Bronchial epithelial cell (primary cell): ENCODE measurements at places on chromosomes 13 and 19. TPM values are rescaled to one million over a fixed set of nuclear protein-coding genes. Genes with fewer than 3 reads are reported as not detected.

Gene NALCN
- 0.26 and 0.38 TPM in 2 replicates for total RNA-seq

Gene ZGLP1
- 0.26 and 0.53 TPM in 2 replicates for total RNA-seq

Gene NXNL1
- total RNA-seq = not detected in 2 replicates

Gene KLK4
- total RNA-seq = not detected in 2 replicates

Gene HAUS5
- 3.9 and 4.2 TPM in 2 replicates for total RNA-seq

Gene CERS1
- total RNA-seq = 0.13 and 0.26 TPM in 2 replicates

Gene IRGQ
- total RNA-seq = 15.9 and 19.5 TPM in 2 replicates

Gene ACP7
- total RNA-seq = 0.53 and 0.77 TPM in 2 replicates

Gene DAND5
- total RNA-seq = not detected in 2 replicates

Gene U2AF2
- total RNA-seq = 121 and 140 TPM in 2 replicates

Gene MAP3K10
- 5.0 and 7.9 TPM in 2 replicates for total RNA-seq

Gene C19orf44
- 0.77 and 1.1 TPM in 2 replicates for total RNA-seq

- DNase-seq = no peak
Observed at GRCh38 chr13:90999401-90999800, 348.1 kb upstream of the MIR17HG start.

DNA sequence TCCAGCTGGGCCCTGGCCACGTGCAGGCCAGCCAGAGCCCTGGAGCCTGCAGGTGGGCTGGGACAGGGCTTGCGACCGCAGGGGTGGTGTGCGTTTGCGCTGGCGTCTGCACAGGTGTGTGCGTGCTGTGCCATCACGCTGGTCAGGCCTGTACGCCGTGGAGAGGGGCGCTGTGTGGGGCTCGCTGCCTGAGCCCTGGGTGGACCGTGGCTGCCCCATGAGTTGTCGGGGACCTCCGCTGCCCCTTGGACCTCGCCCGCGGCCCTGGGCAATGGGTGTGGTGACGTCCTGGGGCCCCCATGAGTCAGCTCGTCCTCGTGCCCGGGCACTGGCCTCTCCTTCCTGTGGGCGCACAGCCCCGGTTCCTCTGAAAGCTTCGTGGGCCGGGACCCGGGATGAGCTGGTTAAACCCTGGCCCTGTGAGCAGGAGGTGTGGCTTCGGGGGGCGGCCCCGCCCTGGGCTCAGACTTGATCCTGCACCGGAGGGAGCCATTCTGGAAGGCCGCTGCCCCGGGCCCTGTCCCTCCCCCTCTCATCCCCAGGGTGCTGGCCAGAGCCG is 6.8 kb downstream of the CSNK1G2 start:
- no peak for DNase-seq

DNA sequence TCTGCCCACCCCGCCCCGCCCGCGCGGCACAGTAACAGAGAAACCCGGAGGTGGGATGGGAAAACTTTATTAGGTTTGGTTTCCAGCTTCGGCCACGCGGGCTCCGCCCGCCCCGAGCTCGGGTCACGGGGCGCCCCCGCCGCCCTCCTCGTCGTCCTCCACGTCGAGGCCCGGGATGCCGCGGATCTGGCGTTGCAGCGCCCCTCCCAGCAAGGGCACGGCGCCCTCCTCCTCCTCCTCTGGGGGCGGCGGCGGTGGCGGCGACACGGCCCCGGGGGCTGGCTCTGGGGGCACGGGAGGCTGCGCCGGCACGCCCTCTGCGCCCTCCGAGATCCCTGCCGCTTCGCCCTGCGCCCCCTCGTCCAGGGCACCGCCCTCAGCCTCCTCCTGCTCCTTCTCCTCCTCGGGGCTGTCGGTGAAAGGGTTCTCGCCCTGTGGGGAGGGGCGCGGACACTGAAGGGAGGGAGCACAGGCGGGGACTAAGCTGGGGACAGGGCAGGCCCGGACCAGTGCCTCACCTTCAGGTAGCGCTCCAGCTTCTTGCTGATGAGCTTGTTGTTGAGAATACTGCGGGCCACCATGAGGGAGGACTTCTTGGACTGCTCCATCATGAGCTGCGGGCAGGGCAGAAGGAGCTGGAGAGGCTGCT is 536 bp upstream of the AKAP8 start:
- DNase-seq = peak; percentile 57

GRCh38 chr19:5953680-5954213 is 24.2 kb downstream of the RANBP3 start:
- DNase-seq = no peak

- no peak for DNase-seq
Observed at GRCh38 chr13:29292045-29292444, 303.4 kb downstream of the SLC7A1 start.

DNA sequence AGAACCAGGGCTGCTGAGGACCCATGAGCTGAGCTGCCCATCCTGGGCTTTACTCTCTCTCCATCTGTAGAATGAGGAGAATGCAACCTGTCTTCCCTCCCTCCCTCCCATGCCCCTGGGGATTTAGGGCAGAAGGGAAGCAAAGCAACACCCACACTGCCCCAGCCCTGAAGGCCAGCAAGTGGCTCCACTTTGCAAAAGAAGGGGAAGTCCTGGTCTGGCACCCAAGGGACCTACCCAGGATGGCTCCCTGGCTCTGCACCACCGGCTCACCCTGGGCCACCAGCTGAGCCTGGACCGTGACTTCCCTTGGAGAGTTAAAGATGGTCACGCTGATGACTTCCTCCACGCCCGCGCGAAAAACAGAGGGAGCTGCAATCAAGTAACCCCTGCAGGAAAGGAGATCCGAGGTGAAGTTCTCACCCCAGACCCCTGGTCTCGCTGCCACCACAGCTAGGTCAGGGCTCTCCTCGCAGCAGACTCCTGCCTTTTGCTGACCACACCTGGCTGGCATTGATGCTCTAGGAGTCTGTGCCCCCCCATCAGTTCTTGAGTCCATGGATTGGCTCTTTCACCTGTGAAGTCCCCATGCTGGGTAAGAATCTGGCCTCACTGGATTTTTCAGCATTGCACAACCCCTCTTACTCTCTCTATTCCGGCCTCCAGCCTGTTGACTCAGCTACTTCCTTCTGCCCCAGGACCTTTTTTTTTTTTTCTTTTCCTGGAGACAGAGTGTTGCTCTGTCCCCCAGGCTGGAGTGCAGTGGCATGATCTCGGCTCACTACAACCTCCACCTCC is 4.6 kb downstream of the CPAMD8 start:
- peak; percentile 90 for DNase-seq

DNA sequence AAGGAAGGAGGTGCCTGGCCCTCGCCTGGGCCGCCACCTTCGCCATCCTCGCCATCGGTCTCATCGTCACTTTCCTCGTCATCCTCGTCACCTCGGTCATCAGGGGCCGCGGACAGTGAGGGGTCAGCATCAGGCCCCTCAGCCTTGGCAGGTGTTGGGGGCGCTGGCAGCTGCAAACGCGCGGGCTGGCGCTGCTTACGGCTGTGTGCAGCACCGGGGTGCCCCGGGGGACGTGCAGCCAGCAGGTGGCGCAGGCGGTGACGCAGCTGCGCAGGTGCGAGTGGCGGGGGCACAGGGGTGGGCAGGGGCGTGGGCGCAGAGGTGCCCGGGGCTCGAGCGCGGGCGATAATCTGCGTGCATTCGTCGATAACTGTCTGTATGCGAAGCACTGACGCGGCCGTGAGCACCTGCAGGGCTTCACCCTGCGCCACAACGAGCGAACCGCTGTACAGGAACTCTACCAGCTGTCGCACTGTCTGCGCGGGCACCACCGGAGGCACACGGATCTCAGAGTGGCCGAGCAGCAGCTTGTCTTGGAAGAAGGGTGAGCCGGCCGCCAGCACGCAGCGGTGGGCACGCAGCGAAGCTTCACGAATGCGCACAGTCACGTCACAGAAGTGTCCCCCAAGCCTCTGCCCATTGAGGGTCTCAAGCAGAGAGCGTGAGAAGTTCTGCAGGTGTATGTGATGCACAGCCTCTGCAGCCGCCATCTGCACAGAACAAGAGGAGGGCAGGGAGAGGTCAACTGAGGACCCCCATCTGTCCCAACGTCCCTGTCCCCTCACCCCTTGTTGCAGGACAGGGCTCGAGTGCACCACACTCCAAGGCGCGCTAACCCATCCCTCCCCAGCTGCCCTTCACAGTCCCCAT is 2.4 kb downstream of the ZBTB45 start:
- DNase-seq = no peak

GRCh38 chr19:31074199-31075125 is 274.8 kb downstream of the TSHZ3 start:
- no peak for DNase-seq

DNA sequence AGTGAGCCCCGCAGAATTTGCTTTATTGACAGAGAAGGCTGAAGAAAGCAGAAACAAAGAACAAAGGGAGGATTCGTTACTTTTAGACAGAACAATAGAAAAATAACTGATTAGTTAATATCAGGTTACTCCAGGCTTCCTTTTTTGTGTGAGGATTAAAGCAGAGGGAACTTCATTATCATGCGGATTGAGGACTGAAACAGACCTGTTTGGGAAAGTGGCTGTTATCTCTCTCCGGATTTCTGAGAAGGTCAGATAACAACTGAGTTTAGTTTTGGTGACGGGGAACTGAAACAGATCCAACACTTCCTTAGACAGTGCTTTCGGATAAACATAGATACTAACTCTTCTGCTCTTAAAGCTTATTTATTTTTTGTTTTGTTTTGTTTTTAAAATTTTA is 246.4 kb upstream of the ZNF507 start:
- DNase-seq = no peak

DNA sequence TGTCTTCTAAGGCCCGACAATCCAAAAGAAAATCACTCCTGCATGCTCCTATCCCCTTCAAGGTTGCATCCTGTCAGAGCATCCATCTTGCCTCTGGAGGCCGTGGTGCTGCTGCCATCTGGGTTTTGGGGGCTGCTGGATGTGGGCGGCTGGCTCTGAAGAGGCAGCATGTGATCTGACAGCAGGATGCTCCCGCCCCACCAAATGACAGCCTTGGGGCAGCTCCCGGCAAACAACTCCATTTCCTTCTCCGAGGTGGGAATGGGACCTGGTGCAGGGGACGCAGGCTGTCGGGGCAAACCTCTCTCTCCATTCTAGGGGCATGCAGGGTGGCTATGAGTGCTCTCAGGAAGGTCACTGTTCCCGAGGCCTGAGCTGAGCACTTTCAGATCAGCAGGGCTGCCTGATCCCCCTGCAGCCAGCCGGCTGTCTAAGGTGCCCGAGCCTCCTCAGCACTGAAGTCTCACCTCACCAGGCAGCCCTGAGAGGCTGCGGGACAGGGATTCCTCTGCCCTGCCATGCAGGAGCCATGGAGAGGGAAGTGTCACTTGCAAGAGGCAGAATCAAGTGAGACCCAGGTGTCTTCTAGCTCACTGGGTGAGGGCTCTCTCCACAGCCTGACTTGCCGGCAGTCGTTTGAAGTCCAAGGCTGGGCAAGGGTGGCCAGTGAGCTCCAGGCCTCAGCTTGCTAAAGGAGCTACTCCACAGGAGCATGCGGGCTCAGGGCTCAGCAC is 28.8 kb downstream of the TSSK6 start:
- DNase-seq = no peak

- DNase-seq = peak; percentile 7
Observed at GRCh38 chr13:80716610-80717081, 375.7 kb upstream of the SPRY2 start.

DNA sequence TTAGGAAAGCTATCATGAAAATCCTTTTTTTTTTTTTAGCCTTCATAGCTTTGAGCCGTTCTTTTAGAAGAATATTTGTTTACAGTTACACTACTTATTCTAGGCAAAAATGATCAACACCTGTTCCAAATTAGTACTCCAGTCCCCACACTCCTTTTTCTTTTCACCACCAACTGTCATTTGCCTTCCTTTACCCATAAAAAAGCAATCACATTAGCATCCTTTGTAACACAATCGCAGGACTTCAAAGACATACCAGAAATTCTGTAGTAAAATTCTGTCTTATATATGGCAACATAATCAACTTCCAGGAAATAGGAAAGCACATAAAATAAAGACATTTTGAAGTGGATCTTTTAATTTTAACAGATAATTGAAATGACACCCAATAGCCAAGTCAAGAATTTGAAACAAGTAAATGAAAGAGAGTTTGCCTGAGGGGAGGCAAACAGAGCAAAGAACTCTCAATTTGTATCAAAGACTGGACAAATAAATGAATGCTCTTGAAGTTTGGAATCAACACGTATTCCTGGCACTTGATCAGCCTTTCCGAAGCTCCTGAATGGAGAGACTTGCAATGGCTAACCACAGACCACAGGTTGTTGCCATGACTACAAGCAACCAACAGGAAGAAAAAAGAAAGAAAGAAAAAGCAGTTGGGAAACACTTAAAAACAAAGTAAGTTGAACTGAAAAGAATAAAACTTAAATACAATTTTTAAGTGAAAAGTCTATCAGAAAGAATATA is 206.8 kb downstream of the PCDH9 start:
- DNase-seq = peak; percentile 77

GRCh38 chr19:30350692-30351663 is 21.2 kb upstream of the ZNF536 start:
- DNase-seq = no peak

DNA sequence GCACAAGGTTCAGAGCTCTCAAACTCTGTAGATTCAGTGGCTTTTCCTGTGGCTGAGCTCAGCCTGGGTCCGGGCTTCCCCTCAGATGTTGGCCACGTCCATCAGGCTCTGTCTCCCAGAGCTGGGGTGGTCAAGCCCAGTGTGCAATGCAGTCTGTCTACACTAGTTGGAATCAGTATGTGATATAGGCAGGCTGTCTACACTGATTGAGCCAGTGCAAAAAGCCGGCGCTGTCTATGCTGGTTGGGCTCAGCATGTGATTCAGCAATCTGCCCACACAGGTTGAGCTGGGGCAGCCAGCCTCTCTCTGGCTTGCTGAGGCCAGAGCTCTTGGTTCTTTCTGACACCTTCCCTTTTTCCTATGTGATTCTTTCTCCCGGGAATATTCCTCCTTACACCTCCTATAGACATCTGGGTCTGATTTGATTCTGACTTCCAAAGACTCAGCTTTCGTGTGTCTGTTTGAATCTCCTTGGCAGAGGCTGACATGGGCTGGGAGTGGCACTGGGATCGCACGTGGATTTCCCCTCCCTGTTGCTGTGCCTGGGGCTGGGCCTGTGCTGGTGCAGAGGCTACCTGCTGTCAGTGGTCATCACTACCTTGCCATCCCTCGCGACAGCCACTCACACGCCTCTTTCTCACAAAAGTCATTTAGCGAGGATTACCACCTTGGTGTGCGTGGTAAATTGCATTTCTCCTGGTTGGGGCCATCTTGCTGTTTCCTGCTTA is 9.3 kb downstream of the CHST8 start:
- no peak for DNase-seq

DNA sequence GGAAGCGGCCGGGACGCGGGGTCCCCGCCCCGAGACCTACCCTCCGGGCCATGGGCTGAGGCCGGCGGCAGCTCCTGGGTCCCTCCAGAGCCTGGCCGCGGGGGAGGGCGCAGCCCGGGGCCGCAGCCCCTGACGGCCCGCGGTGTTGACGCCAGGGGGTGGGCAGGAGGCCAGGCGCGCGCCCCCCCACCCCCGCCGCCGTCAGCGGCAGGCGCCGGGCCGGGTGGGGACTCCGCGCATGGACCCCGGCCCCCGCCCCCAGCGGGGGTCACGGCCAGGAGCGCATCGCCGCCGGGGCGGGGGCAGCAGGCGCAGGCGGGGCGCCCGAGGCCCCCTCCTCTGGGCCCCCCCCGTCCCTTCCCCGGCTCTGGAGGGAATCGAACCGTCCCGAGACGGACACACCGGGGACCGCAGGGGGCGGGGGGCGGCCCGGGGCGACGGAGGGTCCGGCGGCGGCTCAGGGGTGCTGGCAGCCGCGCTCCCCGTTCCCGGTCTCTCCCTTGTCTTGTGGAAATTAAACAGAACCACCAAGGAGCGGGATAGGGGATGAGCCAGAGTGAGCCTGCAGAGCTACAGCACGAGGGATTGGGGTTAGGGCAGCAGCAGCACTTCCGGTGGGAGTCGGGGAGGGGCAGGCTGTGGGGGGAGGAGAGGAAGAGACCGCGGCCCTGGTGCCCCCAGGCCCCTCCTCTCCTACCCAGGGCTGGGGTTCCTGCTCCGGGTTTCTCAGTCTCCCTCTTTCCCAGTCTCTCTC is at the start of gene MEIS3:
Gene MEIS3, minus strand, starts transcription at position 498 of the 754 bp plus-strand sequence. Its CDS starts 446 bp downstream, at position 52.
- no peak for DNase-seq

- no peak for DNase-seq
Observed at GRCh38 chr13:79482281-79482970, 1.5 kb downstream of the NDFIP2 start.
